ENCODE measurements at places on chromosomes 4 and X. TPM values are rescaled to one million over a fixed set of nuclear protein-coding genes. Genes with fewer than 3 reads are reported as not detected.

The SULT1B1 gene
- 14.0 TPM for total RNA-seq

The STOX2 gene
- total RNA-seq = 3.0 TPM

DNA sequence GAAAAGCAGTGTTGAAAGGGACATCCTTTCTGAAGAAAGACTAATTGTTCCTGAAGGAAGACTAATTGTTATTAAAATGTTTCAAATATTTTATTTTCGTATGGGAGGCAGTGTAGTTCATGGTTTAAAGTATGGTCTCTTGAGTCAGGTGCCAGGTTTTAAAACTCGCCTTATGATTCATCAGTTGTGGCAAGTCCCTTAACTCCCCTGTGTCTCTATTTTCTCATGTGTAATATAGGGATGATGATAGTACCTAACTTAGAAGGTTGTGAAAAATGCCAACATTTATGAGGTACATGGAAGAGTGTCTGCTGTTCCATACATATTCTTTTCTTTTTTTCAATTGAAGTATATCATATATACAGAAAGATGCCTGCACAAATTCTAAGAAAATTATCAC is 414.2 kb upstream of the DIPK2B start:
- no peak for DNase-seq

The FANCB gene
- total RNA-seq = 1.0 TPM

- DNase-seq = no peak
These were observed 9.5 kb downstream of the RBPJ start for GRCh38 chr4:26330186-26330787.

DNA sequence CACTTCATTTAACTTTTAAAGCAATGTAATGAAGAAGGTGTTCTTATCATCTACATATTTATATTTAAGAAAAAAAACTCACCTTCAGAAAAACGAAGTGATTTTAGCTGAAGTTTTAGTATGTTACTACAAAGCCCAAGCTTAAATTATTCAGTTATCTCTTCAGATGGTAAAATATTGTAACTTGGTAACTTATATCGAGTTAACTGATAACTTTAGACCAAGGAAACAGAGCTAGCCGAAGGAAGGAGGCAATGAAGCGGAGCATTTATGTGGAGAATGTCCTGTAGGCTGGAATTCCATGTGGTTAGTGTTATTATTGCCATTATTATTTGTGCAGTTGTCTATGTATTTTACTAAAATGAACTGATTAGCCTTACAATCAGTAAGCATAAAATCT is 1102.1 kb upstream of the LCORL start:
- no peak for DNase-seq

DNA sequence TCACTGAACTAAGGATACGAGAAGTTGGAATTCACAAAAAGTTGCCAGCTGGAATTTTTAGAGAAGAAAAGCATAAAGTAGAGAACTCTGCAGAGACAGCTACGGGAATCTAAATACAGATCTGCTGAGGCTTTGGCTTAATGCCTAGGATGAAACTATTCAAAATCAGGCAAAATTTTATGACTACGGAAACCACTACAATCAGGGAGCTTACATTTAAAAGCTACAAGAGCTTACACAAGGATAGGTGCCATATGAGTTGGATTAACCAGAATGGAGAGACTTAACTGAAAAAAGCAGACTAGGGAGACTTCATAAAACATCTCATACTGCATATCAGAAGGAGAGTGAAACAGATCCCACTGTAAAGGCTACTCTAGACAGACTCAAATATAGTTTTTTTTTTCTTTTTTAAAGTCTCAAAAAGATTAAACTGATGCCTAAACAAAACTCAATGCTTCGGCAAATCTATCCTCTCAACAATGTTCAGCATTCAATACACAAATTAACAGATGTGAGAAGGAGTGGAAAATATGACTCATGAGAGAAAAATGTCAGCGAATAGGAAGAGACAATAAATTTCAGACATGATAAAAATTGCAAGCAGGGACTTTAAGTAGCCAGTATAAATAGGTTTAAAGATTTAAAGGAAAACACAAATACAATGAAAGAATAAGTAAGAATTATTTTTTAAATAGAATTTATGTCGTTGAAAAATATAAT is 586.1 kb downstream of the FSTL5 start:
- no peak for DNase-seq

- no peak for DNase-seq
These were observed 36.9 kb upstream of the RPA4 start for GRCh38 chrX:96846841-96847240.

The AR gene
- total RNA-seq = 16.0 TPM

- DNase-seq = no peak
These were observed 30.1 kb downstream of the KDM6A start for GRCh38 chrX:44903107-44903506.

- no peak for DNase-seq
These were observed 104.5 kb downstream of the DCAF8L2 start for GRCh38 chrX:27694667-27695066.

The UGT2B7 gene
- total RNA-seq = not detected

The HEPH gene
- 2.8 TPM for total RNA-seq

DNA sequence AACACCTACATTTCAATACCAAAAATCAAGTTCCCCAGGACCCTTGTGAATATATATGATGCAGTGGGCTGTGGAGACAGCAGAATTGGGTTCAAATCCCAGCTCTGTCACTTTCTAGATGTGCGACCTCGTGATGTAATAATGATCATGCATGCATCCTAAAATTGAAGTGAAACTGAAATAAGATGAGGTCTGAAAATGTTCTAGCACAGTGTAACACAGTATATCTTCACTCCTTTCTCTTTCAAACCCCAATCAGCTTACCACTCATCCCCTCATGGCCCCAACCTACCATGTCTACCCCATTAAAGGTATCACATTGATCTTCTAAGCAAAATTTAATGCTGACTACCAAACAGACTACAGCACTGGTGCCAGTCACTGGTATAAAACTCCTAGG is 69.9 kb upstream of the BRS3 start:
- no peak for DNase-seq

GRCh38 chr4:71294301-71294700 is 44.5 kb upstream of the SLC4A4 start:
- DNase-seq = no peak

DNA sequence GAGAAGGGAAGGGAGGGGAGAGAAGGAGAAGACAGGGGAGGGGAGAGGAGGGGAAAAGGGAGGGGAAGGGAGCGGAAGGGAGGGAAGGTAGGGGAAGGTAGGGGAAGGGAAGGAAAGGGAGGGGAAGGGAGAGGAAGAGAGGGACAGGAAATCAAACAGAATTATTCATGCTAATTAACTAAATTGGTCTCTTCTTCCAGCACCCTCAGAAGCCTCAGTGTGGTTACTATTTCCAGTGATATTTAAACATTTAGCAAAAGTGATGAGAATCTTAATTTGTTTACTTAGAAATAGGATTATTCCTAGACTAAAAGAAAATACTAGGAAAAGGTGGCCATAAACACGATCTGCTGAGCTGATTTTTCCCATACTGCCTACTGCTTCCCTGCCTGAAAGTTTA is 193.1 kb upstream of the CPEB2 start:
- DNase-seq = no peak

- no peak for DNase-seq
These were observed 221.7 kb upstream of the DIPK2B start for GRCh38 chrX:45422216-45422925.

GRCh38 chr4:51859476-51860031 is 16.6 kb downstream of the DCUN1D4 start:
- no peak for DNase-seq

DNA sequence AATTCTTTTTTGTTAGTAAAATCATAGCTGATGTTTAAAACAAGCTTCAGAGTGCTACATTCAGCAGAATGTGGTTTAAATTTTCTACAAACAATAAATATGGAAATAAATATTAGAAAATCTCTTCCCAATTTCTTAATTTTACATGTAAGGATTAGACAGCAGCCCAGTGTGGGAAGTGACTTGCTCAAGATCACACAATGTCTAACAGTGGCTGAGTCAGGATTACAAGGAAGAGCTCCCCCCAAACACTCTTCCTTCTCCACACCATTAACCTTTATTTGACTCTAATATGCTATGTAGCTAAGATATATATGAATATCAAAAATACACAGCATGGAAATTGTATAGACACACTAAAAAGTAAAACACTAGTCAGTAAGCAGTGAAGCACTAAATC is 59.5 kb downstream of the SLC10A7 start:
- DNase-seq = no peak

DNA sequence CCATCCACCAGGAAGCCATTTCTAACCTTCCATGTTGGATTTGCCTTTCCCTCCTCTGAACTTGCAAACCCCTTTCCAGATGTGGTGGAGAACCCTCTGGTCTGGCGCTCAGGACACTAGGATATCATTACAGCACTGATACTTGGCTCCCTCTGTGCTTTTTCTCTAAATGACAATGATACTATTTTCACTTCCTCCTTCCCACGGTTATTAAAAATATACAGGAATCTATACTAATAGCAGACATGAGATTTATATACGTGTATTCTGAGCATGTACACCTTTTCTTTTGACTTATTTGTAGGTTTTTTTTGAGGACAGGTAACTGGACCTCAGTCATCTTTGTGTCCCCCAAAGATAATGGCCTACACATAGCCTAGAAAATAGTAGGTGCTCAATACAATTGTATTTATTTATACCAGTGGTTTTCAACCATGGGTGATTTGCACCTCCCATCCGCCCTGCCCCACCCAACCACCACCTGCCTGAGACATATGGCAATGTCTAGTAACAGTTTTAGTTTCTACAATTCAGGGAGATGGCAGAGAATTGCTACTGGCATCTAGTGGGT is 60.4 kb upstream of the PLAC8 start:
- DNase-seq = no peak

The CENPVL2 gene
- total RNA-seq = not detected

The CAMK2D gene
- 82.4 TPM for total RNA-seq
